ENCODE measurements at places on chromosomes 2 and 18.

DNA sequence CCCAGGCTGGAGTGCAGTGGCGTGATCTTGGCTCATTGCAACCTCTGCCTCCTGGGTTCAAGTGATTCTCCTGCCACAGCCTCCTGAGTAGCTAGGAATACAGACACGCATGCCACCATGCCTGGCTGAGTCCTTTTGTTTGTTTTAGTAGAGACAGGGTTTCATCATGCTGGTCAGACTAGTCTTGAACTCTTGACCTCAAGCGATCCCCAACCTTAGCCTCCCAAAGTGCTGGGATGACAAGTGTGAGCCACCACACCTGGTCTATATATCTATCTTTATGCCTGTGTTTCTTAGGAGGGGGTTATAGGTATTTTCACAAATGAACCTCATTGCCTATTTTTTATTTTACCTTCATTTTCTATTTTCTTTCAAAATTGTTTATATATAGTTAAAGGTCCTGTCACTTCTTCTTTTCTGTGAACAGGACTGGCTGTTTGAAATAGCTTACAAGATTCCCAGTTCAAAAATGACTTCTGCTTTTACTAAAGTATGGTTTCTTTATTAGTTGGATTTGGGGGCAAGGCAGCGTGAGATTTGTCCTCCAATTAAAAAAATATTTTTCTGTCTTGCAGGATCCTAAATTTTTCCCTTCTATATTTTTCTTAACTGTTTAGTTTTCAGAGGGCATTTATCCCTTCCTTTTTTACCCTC lies 16.4 kb upstream of the MARCHF7 start:
- DNase-seq = no peak

DNA sequence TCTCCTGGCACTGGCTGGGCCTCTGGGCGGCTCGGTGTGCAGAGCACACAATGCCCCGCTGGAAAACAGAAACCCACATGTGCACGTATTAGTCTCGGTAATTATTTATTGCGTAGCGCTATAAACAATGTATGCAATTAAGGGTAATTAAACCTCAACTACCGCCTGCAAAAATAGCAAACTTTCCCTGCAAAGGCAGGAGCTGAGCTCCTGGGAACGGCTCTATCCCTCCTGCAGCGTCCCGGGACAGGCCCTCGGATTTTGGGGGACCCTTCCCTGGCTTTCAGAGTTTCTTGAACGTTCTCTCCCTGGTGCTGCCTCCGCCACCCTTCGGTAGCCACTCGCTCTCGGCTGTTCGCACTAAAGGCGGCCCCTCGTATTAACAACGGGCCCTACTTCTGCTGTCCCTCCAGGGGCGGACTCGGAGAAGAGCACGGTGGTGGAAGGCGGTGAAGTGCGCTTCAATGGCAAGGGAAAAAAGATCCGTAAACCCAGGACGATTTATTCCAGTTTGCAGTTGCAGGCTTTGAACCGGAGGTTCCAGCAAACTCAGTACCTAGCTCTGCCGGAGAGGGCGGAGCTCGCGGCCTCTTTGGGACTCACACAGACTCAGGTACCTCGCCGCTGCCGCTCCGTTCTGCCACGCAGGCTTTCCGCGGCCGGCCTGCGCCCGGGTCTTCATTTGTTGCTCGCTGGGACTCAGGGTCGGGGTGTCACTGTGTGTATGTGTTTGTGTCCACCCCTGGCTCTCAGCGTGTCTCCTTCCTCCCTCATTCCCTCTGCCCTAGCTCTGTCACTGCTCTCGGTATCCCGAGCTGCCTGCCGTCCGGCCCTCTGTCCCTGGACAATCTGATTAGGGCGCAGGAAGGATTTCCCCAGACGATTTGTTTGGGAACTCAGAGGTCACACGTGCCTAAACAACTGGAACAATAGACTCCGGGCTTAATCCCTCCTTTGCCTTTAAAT lies 1.2 kb downstream of the DLX1 start:
- no peak for DNase-seq

- DNase-seq = no peak
Observed at GRCh38 chr18:69755856-69756496, 191.7 kb downstream of the CD226 start.

DNA sequence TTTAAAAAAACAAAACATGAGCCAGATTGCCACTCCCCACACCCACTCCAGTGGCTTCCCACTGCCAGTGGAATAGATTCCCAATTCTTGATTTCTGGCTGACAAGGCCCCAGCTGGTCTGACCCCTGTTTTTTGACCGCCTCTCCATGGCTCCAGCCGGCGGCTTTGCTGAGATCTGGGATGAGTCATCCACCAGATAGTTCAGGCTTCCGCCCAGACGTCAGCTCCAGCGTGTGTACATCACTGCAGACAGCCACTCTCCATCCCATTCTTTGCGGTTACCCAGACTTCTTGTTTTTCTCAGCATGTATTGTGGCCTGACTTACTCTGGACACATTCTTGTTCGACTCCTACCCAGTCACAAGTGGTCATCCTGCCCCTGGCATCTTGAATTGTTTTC lies 227.9 kb downstream of the GBX2 start:
- no peak for DNase-seq

DNA sequence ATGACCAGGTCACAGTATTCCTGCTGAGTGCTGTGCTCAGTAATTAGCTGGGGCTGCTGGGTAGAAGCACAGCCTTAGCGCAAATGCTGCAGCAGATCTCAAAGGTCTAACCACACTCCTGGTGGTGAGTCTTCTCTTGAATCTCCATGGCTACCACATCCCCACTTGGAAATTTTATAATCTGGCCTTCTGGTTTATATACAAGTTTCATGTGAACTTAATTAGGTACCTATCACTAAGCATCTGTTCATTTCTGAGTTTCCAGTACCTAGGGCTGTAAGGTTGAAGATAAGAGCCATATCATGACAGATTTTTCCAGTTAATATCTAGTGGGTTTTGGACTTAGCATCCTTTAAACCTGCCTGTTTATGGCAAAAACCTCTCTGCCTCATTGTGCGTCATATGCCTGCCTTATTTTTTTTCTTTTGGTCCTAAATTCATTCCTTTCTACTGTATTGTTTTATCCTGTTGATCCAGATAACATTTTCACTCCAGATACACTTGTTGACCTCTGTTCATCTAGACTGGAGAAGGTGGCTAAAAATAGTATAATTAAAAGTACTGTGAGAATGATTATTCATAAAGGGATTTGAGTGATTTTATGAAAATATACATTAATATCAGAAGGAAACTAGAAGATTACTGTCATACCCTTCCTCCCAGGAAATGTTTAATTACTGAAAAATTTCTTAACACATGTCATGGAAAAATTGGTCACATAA lies 168.4 kb upstream of the THUMPD2 start:
- DNase-seq = no peak

DNA sequence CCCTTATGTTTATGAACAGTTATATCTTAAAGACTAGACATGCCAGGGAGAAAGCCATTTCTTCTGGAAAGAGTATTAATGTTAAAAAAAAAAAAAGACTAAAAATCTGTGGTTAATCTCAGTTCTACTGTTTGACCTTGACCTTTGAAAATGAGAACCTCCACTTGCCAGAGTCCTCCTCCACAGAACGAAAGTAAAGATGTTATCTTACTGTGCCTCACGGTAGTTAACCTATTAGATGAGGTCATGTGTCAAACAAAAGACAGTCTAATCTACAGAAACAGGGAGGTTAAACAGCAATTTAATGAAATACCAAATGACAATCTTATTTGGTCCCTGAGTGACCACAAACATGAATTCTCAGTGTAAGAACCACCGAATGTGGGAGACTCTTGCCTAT lies 51.2 kb downstream of the SLC14A2 start:
- DNase-seq = no peak

Data from C1 segment of cervical spinal cord (tissue), 14 donors.